Adipocyte (in vitro differentiated cells): ENCODE measurements at places on chromosomes 5 and 9.

- DNase-seq: no peak
These were observed 3.3 kb downstream of the FIBCD1 start for GRCh38 chr9:130935648-130936271.

GRCh38 chr5:112919972-112920371, 2.1 kb downstream of the REEP5 start:
- DNase-seq: no peak

DNA sequence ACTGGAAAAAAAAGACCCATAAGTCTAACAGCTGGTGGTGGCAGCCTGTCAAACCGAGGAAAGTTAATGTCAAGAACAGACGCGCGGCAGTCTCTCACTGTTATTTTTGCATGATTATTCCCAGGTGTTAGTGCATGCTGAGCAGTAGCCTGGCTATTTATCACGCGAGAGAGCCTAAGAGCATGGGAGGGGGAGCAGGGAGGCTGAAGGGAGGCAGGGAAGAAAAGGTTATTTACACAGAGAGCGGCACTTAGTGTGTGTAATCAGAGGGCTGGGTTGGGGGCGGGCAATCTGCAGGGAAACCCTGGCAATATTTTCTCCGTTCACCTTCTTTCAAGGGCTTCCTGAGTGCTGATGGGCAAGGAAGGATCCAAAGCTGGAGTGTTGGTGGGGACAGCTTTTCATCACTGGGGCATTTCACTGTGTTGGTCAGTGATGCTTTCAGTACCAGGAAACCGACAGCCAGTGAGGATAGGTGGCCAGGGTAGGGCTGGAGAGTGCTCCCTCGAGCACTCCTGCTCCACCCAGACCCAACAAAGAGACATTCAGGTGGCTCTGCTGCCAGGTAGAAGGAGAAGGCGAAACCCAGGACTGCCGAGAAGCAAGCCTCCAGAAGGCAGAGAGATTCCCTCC, 39.6 kb downstream of the ZNF608 start:
- DNase-seq: peak; percentile 38

- DNase-seq: no peak
These were observed 1.8 kb upstream of the INIP start for GRCh38 chr9:112719696-112720095.

DNA sequence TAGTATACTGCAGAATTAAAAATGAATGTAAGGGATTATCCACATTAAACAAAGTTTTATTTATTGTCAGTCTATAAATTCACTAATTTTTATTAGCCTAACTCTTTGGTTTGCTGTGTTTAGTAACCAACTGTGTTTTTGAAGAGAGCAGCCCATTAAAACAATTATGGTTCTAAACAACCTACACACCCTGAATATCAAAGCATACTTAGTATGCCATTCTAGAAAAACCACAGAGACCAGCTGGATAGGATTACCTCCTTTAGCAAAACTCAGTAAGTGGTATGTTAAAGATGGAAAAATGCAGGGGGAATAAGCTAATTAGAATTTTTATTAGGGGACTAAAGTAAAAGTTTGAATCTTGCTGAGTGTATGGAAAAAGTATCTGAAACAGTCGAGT, 1981.7 kb upstream of the NUDT12 start:
- DNase-seq: no peak

DNA sequence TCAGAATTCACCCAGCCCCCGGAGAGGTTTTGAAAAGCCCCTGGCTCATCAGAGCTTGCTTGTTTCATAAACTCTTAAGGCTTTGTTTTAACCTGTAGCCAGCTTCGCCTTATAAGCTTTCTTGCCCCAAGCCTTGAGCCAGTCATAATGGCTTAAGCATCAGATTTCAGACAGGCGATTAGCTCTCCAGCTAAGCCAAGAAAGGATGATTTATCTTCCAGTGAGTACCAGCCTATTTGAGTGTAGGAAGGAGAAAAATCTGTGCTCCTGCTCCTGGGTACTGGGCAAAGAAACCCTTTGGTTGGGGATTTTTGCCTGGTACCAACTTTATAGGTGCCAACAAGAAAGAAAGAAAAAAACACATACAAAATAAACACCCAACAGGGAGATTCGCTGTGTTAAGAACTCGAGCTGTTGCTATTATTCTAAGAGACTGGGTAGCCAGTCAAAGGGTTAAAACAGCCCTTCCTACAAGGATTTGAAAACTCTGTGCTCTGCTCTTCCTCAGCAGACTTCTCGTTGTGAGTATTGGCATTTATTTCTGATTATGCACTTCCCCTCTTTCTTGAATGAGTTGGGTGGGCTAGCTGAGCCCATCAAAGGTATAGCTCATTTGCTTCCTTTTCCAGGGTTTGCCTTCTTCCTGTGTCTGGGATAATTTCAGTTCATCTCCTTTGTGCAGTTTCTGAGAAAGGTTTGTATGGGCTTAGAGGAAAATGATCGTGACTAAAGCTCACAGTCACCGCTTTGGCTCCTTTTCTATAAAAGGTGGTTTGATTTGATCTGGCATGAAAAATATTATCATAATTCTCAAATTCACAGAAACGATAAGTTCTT, 157.2 kb upstream of the DMRT1 start:
- peak; percentile 75 for DNase-seq

GRCh38 chr5:6311568-6312501, 66.5 kb downstream of the MED10 start:
- no peak for DNase-seq

GRCh38 chr9:124828489-124829333, 24.5 kb upstream of the WDR38 start:
- DNase-seq: no peak

DNA sequence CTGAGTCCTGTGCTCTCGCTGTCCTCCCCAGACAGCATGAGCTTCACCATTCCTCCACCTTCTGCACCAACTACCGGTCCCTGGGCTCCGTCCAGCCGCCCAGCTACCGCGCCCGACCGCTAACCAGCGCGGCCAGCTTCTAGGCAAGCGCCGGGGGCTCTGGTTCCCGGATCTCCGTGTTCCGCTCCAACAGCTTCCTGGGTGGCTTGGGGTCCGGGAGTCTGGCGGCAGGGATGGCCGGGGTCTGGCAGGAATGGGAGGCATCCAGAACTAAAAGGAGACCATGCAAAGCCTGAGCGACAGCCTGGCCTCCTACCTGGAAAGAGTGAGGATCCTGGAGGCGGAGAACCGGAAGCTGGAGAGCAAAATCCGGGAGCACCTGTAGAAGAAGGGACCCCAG, 613.1 kb upstream of the PTGER4 start:
- no peak for DNase-seq

DNA sequence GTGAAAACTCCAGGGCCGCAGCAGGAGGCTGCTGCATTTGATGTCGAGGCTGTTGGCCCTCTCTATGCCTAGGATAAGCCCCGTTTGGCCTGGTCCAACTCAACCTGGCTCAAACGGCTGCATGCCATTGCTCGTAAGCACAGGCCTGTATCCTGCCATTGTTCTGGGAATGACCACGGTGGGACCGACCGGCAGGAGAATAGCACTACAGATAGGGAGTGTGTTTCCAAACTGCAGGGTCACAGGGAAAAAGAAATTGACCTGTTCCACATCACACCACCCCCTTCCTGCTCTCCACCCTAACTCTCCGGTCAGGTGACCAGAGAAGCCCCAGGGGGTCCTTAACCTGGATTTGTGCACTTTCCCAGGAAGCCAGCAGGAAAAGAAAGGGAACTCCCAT, 278.7 kb upstream of the KLF4 start:
- no peak for DNase-seq

- DNase-seq: no peak
These were observed 2334.6 kb upstream of the WWC1 start for GRCh38 chr5:165956854-165957253.

DNA sequence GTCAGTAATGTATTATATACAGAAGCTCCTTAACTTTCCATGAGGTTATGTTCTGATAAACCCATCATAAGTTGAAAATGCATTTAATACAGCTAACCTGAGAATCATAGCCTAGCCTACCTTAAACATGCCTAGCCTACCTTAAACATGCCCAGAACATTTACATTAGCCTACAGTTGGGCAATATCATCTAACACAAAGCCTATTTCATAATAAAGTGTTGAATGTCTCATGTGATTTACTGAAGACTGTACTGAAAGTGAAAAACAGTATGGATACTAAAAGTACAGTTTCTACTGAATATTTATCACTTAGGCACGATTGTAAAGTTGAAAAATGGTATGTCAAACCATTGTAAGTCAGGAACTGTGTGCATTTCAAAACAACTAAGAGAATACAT, 1.6 kb downstream of the GM2A start:
- DNase-seq: no peak

DNA sequence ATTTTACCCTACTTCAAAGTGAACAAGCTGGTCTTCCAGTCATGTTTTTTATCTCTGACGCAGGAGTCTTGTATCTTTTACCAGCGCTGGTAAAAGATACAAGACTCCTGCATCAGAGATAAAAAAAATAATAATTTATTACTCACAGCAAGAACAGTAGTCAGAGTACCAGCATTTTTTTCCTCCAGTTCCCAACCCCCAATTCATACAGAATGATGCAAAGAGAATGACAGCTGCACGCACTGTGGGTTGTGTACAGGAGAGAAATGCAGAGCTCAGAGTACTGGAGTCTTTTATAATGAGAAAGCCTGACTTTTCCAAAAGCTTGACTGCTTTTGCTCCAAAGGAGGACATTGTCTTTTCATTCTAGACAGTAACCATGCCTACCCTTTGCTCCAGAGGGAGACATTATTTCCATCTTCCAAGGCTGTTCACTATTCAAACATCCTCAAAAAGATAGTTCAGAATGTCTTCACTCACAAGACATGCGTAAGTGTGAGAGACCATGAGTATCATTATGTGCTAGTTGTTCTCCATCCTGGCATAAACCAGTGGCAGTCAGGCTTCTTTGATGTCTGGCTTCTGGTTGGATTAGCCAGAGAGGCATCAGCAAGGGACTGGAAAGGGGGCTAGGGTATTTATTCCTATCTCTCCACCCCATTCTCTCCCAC, 14.3 kb upstream of the RANBP6 start:
- no peak for DNase-seq

DNA sequence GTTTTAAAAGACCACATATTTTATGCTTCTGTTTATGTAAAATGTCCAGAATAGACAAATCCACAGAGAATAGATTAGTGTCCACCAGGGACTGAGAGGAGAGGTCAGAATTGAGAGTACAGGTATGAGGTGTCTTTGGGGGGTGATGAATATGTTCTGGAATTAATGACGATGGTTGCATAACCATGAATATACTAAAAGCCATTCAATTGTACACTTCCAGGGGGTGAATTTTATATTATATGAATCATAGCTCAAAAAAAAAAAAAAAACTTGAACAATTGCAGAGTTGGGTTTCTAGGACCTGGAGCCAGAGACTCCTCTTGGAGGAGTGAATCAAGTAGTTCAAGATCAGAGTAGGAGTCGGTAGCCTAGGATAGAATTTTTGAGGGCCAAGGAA, 57.8 kb upstream of the RUSC2 start:
- DNase-seq: no peak

DNA sequence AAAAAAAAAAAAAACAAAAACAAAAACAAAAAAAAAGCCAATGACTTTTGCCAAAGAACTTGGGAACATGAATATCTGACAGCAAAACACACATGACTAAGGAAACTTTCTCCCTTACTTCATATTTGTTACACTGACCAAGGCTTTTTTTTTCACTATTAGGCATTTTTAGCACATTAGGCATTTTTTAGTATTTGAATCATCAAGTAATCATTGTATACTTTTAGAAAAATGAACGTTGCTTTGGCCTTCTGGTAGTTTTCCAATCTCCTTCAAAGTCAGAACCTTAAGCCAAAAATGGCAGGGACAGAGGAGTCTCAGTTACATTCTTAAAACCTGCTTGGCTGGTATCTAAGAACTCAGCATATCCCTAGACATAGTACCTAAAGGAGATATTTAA, 19.3 kb downstream of the NREP start:
- peak; percentile 73 for DNase-seq

DNA sequence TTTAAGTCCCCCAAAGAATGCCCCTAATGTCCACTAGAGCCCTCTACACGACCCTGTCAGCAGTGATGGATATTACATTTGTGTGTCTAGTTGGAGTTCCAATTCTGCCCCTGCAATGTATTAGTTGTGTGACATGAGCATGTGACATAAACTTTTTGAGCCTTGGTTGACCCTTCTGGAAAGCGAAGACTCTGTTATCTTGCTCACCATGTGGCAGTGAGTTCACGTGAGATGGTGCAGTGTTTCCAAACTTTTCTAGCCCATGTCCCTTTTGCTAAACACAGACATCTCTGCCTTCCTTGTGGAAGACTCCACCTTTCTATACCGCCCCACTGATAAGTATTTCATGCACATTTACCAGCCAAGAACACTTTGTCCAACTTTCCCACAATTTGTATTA, 87.0 kb upstream of the BOD1 start:
- DNase-seq: no peak

DNA sequence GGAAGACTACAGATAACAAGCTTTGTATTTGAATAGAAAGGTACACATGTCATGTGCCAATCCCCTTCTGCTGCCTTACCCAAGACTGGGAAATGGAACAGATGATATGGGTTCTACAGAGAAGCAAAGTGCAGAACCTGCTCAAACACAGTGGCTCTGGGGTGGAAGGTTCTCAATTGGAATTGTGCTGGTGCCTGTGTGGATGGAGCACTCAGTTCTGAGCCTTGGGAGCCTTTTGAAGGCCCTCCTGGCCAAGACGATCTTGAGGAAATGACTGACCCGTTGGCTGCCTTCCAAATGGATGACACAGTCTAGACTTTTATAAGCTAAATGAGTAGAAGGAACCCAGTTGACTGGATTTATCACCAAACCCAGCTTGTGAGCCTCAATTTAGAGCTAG, 4.2 kb upstream of the PRSS3 start:
- no peak for DNase-seq

DNA sequence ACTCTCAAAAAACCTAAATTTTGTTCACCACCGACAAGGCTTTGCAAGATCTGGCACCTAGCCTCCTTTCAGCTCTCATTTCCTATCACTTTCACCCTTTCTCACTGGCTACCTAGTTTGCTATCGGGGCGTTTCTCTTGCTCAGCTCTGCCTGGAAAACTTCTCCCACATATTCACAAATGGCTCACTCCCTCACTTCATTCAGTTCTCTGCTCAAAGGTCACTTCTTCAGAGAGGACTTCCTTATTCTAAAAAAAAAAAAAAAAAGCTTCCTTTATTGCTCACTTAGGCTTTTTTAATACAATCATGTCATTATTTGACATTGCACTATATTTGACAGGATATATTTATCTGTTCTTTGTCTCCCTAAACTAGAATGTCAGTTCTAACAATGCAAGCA, 2.1 kb upstream of the SLC25A46 start:
- no peak for DNase-seq

GRCh38 chr5:94707359-94707758, 88.9 kb downstream of the SLF1 start:
- DNase-seq: no peak

DNA sequence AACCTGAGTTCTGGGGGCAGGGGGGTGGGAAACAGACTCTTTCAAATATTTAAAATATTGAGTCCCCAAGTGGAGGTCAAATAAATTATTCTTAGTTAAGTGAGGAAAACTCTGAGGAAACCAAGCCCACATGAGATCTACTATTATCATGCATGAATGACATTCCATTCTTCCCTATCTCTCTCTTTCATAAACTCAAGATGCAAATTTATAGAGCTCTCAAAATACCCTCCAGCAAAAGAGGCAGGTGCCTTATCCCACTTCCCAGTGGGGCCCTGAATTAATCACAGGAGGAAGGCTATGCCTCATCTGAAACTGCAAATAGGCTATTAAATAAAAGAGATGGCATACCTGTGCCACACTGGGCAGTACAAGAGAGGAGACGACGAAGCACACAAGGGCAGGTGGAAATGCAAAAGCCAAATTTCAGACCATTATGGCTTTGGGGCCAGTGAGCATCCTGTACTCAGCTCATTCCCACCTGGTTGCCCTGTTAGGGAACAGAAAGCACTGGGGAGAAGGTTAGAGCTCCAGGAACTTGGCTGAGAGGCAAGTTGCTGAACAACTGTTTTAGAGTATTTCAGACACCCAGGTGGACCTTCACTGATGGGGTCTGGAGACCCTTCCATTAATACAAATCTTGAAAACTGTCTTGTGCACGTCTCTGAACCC, 102.2 kb upstream of the EQTN start:
- DNase-seq: no peak
